ENCODE measurements at places on chromosomes 3 and 15. TPM values are rescaled to one million over a fixed set of nuclear protein-coding genes. Genes with fewer than 3 reads are reported as not detected.
A peak's percentile ranks its signal among the peaks of the same experiment; 100 is the strongest.

GRCh38 chr3:128753715-128754114 lies 27.7 kb downstream of the RAB7A start:
- DNase-seq: no peak

DNA sequence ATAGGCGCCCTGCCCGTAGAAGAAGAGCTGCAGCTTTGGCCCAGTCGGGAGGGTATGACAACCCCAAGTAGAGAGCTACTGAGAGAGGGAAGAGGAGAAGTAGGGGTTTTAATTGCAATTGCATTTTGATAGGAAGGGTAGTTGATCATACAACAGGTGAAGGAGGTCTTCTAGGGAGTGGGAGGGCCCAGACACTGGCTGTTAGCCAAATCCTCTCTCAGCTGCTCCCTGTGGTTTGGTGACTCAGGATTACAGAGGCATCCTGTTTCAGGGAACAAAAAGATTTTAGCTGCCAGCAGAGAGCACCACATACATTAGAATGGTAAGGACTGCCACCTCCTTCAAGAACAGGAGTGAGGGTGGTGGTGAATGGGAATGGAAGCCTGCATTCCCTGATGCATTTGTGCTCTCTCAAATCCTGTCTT lies 408.9 kb upstream of the THBS1 start:
- peak; percentile 91 for DNase-seq

GRCh38 chr3:138338811-138339210 lies 9.2 kb upstream of the NME9 start:
- no peak for DNase-seq

- DNase-seq: peak; percentile 15
Measured at GRCh38 chr3:87333393-87333892, 57.1 kb upstream of the POU1F1 start.

DNA sequence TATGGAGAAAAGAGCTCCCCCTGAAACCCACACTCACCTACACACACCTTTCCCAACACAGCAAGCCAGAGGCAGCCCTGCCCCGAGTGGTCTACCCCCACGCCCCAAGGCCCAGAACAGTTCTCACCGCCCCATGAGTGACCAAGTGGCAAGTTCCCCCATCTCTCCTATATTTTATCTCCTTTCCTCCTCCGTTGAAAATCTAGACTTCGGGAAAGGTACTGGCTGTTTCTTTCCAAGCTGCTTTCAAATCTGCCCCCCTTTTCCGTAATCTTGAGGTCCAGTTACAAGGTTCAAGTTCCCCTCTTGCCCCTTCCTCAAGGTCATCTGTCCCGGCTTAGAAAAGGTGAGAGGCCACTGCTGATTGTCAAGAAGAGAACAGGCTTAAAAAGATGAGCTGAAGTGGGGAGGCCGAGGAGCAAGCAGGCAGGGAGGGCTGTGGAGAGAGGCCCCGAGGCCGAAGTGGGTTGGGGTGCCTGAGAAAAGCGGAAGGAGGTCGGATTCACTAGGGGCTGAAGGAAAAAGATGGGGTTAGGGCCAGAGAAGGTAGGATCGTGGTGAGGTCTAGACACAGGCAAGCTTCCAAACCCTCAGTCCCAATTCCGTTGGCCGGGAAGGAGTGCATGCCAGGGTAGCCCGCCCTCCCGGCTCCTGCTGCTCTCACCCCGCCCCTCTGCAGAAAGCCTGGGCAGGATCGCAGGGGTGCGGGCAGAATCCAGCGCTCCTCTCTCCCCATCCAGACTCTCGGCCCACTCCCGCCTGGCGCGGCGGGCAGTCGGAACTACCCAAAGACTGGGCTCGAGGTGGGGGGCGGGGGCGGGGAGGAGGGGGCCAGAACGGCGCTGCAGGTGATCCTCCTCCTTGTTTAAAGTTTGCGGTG lies 1.7 kb downstream of the SEMA5B start:
- DNase-seq: peak; percentile 29

GRCh38 chr15:66832664-66833063 lies 130.6 kb downstream of the SMAD6 start:
- DNase-seq: peak; percentile 47

DNA sequence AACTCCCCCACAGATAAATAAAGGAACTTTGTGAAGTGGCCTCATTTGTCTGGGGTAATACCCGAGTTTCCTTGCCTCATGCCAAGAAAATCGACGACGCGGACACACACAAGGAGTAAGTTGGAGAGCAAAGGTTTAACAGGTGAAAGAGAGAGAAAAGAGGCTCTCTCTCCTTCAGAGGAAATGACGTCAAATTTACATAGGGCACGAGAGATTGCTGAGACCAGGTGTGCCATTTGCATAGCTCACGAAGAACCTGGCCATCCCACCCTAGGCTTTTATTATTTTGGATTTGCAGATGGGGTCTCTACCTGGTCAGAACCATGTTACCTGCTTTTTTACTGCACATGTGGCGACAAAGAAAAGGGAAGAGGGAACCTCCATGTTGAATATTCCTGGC lies 49.3 kb upstream of the IGF2BP2 start:
- no peak for DNase-seq

GRCh38 chr3:146640361-146640760 lies 35.2 kb upstream of the PLSCR5 start:
- DNase-seq: no peak

GRCh38 chr15:36175186-36175740 lies 404.2 kb upstream of the CDIN1 start:
- DNase-seq: no peak

The PRR20G gene
- 3.9 TPM for total RNA-seq

The ST6GAL1 gene
- 44.1 TPM for total RNA-seq

The GOLGA6A gene
- 2.6 TPM for total RNA-seq

The LMCD1 gene
- total RNA-seq: 459 TPM

The TMEM108 gene
- total RNA-seq: 6.0 TPM

Data from umbilical cord (tissue), 2 donors.